ENCODE measurements at places on chromosomes 12 and 14.

DNA sequence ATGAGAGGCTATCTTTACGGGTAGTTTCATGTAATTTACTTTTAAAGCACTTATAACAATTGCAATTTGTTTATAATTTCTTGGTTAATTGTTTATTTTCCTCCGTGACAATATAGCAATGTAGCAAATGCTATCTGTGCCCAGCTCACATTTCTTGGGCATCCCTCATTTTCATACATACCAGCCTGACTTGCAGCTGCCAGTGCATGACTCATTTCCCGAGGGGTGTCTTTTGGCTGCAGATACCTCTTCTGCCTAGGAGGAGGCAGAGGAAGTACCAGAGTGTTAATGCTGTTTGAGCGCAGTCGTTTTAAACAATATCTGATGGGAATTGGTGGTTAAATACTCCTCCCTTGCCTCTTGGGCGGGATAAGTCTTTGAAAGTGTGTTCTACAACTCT is 104.2 kb upstream of the ABCD2 start:
- DNase-seq = peak; percentile 81

DNA sequence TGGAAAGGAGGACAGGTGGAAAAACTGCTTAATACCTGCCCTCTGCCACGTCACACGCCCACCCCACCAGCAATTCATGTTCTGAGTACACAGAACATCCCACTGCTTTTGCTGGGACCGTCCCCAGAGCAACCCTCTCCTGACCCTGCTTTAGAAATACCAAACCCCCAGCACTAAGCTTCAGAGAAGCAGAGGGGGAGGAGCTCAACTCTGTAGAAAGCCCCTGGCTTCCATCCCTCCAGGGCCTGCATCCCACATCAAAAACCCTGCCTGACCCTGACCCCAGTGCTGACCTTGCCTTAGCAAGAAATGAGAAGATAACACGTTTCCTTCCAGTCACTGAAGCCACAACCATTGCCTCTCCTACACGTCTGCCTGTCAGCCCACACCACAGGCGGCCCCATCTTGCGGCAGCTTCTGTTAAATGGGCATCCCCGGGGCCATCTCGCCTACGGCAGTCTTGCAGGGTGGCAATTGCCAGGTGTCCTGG is 19.7 kb downstream of the VDR start:
- DNase-seq = no peak

DNA sequence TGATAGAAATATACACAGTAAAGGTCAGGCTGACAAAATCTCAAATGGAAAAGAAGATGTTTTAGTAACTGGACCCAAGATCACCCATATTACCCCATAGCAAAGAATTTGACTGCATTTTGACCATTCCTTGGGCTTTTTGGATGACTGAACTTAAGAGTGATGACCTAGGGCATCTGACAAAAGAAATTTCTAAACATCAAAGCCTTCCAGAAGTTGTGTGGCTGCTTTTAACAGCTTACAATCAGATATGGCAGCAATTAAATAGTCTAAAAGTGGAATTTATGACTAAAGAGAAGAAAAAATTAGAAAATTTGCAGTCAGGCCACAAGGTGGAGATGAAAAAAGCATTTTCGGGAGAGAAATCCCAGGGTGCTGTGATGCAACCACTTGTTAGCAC is 563.0 kb downstream of the RERGL start:
- DNase-seq = no peak

DNA sequence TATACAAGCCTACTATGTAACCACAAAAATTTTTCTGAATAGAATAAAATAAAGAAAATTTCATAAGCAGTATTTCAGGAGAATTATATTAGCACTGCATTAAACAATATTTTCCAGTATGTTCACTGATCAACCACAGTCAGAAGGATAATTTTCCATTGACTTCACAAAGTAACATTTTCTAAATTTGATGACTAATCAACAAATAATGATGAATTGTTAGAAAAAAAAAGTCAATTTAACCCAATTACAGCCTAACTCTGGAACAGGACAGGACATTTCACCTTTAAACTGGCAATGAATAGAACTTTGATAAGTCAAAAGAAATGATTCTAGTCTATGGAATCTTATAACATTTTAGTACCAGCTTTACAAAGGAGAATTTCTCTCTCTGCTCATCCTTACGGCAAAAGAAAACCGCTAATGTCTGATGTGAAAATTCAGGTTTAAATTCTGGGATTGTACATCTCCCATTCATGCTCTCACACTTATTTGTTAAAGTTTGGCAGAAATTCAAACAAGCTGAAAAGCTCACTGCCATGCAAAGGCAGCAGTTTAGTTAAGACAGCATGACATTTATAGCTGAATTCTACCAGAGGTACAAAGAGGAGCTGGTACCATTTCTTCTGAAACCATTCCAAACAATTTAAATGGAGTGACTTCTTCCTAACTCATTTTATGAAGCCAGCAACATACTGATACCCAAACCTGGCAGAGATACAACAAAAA is 84.5 kb downstream of the MDGA2 start:
- DNase-seq = no peak

GRCh38 chr14:29348504-29348903 is 579.1 kb downstream of the PRKD1 start:
- DNase-seq = peak; percentile 1

GRCh38 chr12:40689576-40689975 is 2.7 kb upstream of the CNTN1 start:
- DNase-seq = no peak

GRCh38 chr14:78182722-78183121 is 12.5 kb downstream of the NRXN3 start:
- DNase-seq = no peak

- DNase-seq = peak; percentile 46
Measured at GRCh38 chr12:109910969-109911348, 10.9 kb downstream of the TCHP start.

DNA sequence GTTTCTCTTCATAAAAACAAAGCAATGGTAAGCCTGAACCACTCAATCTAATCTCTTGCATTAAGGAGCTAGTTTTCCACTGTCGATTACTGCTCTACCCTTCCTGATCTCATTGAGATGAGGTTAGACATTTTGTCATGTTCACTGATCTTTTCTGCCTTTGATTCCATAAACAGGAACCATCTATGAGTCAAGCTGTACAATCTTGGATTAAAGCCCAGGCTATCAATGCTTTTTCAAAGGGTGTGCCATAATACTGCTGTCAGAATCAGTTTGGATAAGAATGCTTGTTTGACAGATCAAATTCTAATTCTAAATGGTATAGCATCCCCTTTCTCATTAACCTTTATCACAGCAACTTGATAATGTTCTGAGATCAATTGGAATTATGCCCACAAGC is 16.1 kb downstream of the GRIP1 start:
- DNase-seq = no peak

DNA sequence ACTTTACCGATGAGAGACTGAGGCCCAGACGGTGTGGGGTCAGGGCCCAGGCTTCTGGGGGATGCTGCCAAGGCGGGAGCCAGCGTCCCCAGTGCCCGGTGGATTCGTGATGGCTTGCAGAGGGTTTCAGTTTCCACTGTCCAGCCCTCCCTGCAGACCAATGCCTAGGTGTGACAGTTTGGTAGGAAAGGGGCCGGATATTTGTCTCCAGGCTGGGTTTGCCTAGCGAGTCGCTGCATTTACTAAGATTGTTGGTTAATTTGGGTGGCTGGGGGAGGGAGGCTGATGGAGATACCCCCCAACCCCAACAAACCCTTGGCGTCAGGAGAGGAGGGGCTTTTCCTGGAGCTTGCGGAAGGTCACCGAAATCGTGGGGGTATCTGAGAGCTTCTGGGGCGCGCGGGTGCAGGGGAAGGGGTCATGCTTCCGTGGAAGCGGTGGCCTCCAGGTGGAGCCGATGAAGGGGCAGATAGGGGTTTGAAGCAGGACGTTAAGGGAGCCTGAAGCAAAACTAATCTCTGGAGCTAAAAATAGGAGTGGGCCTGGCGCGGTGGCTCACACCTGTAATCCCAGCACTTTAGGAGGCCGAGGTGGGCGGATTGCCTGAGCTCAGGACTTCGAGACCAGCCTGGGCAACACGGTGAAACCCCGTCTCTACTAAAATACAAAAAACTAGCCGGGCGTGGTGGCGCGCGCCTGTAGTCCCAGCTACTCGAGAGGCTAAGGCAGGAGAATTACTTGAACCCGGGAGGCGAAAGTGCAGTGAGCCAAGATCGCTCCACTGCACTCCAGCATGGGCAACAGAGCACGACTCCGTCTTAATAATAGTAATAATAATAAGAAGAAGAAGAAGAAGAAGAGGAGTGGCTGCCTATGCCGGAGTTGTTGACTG is 1.1 kb upstream of the CDC42BPB start:
- DNase-seq = no peak

GRCh38 chr12:94900496-94900895 is 103.0 kb downstream of the NDUFA12 start:
- DNase-seq = no peak

DNA sequence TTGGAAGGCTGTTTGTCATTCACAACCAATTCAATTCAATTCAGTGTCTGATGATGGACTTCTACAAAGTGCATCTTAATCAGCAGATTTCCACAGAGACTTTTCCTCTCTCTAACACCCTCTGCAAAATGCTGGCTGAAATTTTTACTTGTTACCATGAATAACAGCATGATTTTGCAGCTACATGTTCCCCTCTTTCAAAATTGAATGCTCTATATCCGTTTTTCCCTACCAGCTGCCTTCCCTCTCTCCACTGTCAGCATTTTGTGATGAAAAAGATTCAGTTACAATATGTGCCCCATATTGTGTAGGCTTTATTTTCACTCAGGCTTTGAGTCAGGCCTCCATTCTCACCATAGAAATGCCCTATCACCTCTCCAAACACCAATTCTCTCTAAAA is 334.6 kb downstream of the SYT1 start:
- DNase-seq = no peak

- no peak for DNase-seq
Measured at GRCh38 chr14:39015964-39016577, 87.0 kb downstream of the SEC23A start.

- no peak for DNase-seq
Measured at GRCh38 chr12:92437452-92437851, 265.3 kb upstream of the PLEKHG7 start.

GRCh38 chr12:51070004-51070403 is 13.4 kb downstream of the CSRNP2 start:
- DNase-seq = no peak

- no peak for DNase-seq
Measured at GRCh38 chr14:33762161-33762851, 188.6 kb downstream of the EGLN3 start.

DNA sequence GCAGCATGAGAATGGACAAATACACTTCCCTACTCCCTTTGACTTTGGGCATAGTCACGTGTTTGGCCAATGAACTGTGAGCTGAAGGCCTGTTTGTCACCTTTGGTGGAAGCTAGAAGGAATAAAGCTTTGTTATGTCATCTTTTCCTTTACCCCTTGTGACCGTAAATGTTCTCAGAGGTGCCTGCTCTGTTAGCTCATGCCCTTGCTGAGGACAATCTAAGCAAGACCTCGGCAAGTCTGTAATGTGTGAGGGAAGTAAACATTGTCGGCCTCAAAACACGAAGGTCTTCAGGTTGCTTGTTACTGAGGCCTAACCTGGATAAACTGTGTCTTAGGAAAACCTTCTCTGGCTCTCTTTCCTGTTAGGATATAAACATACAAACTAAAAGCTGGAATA is 354.2 kb downstream of the TMEM132D start:
- no peak for DNase-seq

DNA sequence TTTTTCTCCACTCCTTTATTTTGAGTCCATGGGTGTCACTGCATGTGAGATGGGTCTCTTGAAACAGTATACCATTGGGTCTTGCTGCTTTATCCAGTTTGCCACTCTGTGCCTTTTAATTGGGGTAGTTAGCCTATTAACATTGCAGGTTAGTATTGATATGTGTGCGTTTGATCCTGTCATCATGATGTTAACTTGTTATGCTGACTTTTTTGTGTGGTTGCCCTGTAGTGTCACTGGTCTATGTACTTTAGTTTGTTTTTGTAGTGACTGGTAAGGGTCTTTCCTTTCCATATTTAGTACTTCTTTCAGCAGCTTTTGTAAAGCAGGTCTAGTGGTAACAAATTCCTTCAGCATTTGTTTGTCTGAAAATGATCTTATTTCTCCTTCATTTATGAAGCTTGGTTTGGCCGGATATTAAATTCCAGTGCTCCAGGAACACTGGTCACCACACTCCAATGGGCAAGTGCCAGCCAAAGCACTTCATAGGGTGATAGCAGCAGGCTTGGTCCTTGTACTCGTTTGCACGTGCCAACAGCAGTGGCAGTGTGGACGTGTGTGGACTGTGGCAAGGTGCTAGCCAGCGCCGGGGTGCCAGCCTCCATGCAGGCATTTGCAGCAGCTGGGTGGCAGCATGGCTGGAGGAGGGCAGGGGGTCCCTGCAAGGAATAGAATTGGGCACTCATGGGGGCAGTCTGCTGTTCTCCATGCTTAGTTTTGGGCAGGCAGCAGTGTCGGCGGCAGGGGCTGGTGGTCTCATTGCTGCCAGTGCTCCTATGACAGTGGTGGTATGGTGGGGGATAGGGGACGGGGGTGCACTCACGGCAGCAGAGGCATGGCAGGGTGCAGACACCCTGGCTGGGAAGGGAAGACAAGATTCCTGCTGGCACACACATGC is 53.5 kb downstream of the FRS2 start:
- DNase-seq = no peak

GRCh38 chr14:87784386-87784785 is 208.6 kb downstream of the GALC start:
- no peak for DNase-seq

DNA sequence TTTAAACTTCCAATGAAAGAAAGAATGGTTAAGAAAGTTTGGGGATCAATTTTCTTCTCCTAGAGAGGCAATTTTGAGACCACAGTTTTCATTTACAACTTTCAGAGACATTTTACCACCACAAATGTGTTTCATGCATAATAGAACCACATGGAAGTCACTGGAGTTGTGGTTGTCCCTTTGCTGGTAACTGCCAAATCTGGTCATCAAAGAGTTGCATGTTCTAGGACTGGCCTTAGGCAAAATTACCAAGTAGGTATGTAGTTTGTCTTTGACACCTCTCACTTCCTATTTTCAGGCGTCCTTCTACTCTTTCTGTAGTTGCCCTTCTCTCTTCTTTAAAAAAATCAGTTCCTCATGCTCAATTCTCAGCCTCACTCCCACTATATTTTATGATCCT is 54.3 kb upstream of the TMX1 start:
- DNase-seq = no peak

- no peak for DNase-seq
Measured at GRCh38 chr12:64976131-64976530, 145.0 kb downstream of the WIF1 start.

GRCh38 chr12:64522316-64522715 is 70.4 kb downstream of the TBK1 start:
- DNase-seq = no peak

GRCh38 chr14:76109087-76109880 is 42.4 kb upstream of the GPATCH2L start:
- no peak for DNase-seq

- no peak for DNase-seq
Measured at GRCh38 chr14:51872396-51872795, 12.0 kb downstream of the GNG2 start.

GRCh38 chr12:128978067-128978466 is 124.8 kb downstream of the GLT1D1 start:
- no peak for DNase-seq

DNA sequence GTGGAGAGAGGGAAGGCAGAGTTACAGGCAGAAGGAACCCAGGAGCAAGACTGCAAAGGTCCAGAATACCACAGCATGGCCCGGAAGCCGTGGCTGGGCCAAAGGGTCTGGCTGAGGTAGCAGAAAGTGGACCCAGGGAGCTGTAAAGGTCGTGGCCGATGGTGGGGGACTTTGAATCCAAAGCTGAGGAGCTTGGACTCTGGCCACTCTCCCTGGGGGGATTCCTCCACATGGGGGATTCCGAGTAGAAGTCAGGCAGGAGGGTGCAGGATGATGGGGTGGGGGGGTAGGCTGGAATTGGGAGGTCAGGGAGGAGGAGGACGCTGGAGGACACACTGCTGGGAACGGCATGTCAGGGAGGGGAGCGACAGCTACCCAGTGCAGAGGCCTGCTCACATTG is 125.2 kb downstream of the GCH1 start:
- no peak for DNase-seq
